Stimulated activated CD4-positive, alpha-beta T cell treated with anti-CD3 and anti-CD28 coated beads, TNF-alpha, amount 100 ng/mL, for 24 hours (primary cell): ENCODE measurements at places on chromosomes 2 and 18.

- DNase-seq = no peak
Measured at GRCh38 chr2:152602750-152603149, 114.5 kb downstream of the PRPF40A start.

DNA sequence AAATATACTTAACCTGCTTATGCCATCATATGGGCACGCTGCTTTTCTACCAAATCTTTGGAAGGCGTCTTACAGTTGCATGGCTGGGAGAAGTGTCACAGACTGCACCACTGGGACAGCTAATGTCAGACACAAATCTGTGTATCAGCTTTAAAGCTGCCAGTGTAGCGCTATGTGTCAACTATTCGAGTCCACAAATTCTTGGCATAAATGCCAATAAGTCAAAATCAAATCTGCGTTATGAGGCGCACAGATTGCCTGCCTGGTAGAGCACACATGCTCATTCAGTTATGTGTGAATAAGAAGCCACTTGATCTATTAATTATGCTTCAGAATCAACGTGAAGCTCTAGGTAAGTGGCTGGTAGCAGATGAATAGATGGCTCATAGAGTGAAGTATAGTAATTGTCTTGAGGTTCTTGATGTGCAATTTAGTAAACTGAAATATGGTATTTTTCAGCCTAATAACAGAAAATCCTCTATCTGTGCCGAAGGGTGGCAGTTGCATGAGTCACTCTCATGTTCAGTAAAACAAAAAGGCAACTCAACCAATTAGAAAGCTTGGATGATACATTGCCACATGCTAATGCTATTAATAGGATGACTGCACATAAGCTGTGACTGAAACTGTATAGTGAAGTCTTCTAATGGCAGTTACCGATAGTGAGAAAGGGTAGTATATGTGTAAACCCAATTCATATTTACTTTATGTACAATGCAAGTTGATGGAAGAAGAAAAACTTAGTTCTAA, 52.0 kb downstream of the DCC start:
- DNase-seq = no peak

DNA sequence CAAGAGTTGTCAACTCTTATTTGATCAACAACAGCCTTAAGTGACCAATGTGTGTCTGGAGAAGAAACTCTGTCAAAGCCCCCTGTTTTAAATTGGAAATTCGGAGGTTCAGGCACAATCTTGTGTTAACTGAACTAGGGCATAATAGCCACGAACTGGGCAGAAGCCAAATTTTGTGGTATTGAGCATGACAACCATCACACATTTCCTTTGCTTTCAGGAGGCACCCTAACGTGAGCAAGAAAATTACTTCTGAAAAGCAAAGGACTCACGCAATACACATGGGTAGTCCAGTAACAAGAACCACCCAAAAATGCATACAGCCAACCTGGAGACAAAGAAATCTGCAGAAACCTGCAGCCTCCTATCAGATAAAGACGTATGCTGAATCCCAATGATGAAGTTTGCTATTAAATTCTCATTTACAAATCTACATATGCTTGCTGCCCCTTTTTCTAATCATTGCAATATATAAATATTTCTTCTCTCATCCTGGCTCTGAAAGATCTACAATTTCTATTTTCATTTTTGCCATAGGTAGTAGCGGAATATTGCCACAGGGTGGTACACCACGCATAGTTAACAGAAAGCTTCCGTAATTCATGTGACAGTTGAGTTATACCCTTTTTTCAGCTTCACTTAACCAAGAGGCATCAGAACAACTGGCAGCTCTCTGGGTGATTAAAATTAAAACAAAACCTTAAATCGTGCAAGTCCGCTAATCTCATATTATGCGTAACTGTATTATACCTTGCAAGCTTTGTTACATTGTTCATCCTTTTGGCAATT, 495.8 kb downstream of the NRXN1 start:
- DNase-seq = no peak

GRCh38 chr2:121819846-121820245, 64.4 kb downstream of the TSN start:
- no peak for DNase-seq

- no peak for DNase-seq
Measured at GRCh38 chr2:98472132-98472650, 27.5 kb downstream of the INPP4A start.

GRCh38 chr2:190789074-190790004, 91.3 kb upstream of the GLS start:
- DNase-seq = no peak

- no peak for DNase-seq
Measured at GRCh38 chr18:77433076-77433475, 183.4 kb downstream of the GALR1 start.

GRCh38 chr18:72692595-72692994, 148.5 kb upstream of the CBLN2 start:
- DNase-seq = no peak

GRCh38 chr2:130336150-130336876, 6.4 kb upstream of the IMP4 start:
- DNase-seq = no peak

GRCh38 chr2:170324640-170325046, 146.7 kb downstream of the MYO3B start:
- DNase-seq = peak; percentile 9

DNA sequence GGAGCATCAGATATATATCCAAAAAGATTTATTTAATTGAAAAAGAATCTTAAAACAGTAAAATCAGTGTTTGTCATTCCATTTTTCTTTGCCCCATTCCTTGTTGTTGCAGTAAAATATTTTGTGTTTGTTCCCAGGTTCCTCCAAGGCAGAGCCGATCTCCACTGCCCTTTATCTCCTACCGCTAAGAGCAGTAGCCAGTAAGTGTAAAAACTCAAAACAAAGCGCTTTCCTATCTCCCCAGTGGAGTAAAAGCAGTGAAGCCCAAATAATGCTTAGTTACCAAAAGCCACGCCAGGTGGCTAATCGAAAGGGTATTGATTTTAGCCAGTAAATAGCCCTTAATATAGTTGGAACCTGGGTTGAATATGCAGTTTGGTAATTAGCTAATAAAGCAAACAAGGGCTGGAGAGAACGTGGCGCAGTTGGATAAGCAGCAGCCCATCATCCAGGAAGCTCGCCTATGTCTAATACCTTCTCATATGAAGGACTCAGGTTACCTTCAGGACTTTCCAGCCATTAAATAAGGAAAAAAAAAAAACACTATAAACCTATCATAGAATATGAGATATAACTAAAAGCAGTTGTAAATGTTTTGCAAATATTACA, 12.4 kb upstream of the GPD2 start:
- no peak for DNase-seq

- no peak for DNase-seq
Measured at GRCh38 chr2:185668710-185669109, 69.9 kb upstream of the FSIP2 start.

DNA sequence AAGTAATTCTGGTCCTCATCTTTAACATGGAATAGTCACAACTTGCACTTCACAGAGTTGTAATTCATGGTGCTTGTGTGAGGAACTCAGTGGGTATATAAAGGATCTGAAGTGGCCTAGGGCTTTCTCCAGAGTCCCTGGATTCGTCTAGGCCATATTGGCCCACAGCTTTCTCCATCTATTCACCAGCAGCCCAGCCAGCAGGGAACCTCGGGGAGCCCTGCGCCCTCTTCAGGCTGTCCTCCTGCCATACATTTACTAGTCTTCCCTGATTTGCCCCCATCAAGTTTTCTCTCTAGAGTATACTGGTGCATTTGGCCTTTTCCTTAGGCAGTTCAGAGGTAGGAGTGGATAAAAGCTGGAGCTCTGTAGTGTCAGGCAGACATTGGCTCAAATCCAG, 278.3 kb downstream of the MYCN start:
- DNase-seq = no peak

- no peak for DNase-seq
Measured at GRCh38 chr18:24561369-24561965, 101.0 kb downstream of the HRH4 start.

DNA sequence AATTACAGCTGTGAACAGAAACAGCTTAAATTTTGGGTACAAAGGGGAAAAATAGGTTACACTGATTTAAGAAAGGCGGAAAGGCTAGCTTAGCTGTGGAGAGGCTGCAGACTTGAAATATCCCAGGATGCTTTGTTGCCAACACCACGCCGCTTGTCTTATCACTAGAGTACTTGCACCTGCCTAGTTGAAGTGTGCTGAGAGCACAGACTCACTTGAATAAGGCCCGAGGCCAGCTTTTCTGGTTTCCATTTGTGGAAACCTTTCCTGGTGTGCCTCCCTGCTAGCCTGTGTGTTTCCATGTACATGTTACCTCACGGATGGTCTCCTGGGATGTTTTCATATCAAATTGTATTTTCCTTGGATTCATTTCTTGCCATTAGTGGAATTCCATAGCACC, 3.2 kb downstream of the CABLES1 start:
- no peak for DNase-seq

- DNase-seq = no peak
Measured at GRCh38 chr18:13584825-13585224, 141.5 kb downstream of the FAM210A start.

GRCh38 chr18:2412281-2412680, 159.0 kb downstream of the METTL4 start:
- DNase-seq = no peak

DNA sequence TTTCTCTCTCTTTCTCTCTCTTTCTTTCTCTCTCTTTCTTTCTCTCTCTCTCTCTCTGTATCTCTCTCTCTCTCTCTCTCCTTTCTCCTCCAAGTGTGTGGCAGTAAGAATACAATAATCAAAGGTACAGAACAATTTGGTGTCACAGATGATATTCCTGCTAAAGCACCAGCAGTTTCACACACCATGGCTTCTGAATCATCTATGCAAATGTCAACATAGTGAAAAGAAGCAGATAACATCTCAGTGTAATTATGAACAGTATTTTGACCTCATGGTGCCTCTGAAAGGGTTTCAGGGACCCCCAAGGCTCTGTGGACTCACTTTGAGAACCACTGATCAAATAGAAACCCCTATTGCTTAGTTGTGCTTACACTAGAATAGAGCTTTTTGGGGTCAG, 38.5 kb upstream of the CSRNP3 start:
- DNase-seq = no peak

GRCh38 chr18:73244401-73244800, 376.6 kb upstream of the NETO1 start:
- DNase-seq = no peak

- DNase-seq = no peak
Measured at GRCh38 chr2:218701806-218702205, 8.8 kb upstream of the TTLL4 start.

- DNase-seq = no peak
Measured at GRCh38 chr2:65687614-65688013, 255.2 kb upstream of the SPRED2 start.

DNA sequence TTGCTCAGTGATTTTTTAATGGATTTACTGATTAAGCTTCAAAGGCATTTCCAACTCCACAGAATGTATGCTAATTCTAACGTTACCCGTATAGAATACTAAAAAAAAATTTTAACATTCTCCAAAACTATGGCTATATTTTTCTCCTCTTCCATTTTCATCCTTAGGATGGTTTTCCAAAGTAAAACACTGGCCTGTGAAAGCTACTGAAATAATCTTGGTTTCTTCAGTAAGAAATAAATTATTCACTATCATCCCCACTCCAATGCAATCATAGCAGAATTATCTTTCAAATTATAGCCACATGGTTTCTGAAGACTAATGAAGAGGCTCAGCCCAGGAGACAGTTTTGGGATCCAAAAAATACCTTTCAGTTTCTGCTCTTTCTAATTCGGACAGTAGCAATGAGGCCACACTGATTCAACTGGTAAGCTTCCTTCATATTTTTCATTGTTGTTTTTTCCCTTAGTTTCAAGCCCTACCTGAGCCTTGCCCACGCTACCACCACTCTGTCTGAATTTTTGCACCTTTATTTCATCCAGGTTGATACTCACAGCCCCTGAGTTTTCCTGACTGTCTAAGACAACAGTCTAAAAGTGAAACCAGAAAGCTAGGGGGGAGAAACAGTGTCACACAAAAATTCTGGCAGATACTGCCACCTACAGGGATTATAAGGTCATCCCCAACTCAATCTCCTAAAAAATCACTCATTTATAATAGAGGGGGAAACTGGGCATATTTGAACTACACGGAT, 887.9 kb downstream of the NRXN1 start:
- DNase-seq = no peak

- DNase-seq = peak; percentile 21
Measured at GRCh38 chr2:9897331-9897737, 54.1 kb downstream of the TAF1B start.

DNA sequence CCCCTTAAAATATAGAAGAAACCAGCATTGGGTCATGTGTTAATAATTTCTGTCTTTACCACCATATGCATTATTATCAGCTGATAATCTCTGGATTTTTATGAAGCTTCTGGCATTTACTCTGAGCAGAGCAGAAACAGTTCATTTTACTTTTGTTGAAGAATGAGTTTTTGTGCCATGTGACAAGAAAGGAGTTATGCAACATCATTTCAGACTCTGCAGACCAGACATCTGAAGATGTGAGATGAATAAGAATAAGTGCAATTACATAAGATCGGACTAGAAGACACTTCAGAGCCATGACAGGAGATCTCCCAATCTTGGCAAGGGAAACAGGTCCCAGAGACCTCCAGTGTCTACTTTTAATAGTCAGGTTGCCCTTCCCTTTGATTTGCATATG, 869.4 kb upstream of the VRK2 start:
- no peak for DNase-seq

DNA sequence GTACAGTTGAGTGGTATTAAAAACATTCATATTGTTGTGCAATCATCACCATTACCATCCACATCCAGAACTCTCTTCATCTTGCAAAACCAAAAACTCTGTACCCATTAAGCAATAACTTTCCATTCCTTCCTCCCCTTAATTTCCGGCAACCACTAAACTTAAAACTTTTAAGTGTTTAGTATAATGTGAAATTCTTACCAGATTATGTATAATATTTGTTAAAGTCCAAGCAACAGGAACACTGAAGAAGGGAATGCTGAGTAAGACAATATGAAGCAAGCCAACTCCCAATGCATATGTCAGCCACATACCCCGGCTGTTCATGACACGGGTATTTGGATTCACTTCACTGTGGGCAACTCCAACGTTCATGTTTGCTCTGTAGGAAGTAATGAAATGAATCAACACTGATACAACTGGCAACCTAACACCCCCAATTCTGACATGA, 1.9 kb downstream of the ORMDL1 start:
- DNase-seq = no peak

- DNase-seq = no peak
Measured at GRCh38 chr2:150388289-150388625, 99.2 kb downstream of the RND3 start.

- DNase-seq = no peak
Measured at GRCh38 chr2:176753752-176754474, 458.7 kb upstream of the HNRNPA3 start.

- DNase-seq = no peak
Measured at GRCh38 chr18:23719634-23720201, 30.5 kb downstream of the LAMA3 start.
